NCI-H1930 (cell line): ENCODE measurements at places on chromosomes 11 and 22.

GRCh38 chr22:33883561-33883960 is 36.7 kb downstream of the LARGE1 start:
- no peak for DNase-seq

- DNase-seq = no peak
Measured at GRCh38 chr11:111645657-111646316, 43.5 kb downstream of the SIK2 start.

DNA sequence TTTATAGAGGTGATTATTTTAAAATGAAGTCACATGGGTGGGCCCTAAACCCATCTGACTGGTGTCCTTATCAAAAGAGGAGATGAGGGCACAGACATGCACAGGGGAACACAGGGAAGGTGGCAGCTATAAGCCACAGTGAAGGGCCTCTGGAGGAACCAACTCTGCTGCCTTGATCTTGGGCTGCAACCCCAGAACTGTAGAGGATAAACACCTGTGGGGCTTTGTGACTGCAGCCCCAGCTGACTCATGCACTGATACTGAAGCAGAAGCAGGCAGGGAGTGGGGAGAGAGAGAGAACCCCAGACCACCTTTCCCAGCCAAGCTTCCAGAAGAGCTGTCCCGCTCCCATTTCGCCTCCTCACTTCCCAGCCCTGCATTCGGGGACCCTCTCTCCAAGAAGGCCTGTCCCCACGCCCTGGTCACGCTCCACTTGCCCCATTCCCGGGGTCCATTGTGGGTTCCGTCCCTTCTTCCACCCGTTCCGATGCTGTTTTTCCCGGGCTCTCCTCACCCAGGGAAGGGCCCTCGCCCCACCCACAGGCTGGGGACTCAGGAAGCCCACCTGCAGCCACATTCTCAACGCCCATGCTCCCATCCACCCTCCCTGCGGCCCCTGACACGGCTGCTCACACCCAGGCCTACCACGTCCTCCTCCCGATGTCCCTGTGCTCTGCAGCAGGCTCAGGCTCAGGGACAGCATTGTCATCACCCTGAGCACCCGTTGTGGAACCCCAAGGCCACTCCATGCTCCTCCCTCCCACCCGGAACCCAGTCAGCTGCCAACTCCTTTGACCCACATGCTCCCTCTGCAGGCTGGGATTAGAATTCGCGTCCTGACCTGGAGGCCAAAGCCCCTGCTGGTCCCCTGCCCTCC is 90.8 kb upstream of the SHANK2 start:
- DNase-seq = no peak

DNA sequence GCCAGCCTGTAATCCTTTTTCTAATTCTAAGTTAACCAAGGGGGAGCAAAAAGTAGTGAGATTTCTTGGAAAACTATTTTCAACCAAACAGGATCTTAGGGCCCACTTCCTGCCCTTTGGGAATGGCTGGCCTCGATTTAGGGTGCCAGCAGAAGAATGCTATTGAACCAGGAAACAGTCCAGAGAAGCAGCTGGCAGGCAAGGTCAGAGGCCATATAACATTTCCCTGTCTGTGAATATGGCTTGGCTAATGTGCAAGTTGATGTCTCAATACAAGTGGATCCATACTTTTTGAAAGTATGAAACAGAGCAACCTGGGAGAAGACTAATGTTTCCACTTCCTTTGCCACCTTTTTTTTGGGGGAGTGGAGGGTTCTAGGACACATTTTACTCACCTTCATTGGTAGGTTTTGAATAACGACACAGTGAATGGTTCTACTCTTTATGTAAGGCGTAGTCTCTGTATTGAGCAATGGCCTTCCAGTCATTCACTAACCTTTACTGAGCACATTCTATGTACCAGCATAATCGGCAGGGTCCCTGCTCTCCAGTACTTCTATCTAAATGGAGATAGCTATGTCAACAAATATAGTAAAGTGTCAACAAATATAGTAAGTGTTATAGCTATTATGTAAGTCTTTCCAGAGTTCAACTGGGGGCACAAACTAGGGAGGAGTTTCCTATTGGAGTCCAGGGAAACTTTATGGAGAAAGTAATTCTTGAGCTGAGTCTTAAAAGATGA is 34.2 kb upstream of the RRM1 start:
- no peak for DNase-seq

GRCh38 chr22:39474351-39475111 is 17.7 kb downstream of the MGAT3 start:
- no peak for DNase-seq

- DNase-seq = no peak
Measured at GRCh38 chr11:47991894-47992293, 11.5 kb downstream of the PTPRJ start.

DNA sequence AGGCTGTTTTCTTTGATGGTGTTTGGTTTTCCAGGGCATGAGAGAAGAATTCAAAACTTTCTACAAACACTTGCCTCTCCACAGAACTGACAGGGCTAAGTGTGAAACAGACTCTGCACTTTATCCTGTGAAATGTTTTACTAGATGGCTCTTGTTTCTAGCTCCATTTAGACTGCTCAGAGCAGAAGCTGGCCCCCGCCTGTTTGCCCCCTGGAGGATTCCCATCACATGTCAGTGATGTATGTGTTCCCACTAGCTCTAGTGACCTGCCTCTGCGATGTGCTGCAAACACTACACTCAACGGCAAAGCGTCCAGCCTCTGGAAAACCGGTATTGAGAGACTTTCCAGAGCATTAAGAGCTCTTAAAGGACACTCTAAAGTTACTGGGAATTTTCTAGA is 41.4 kb upstream of the PCF11 start:
- no peak for DNase-seq

GRCh38 chr22:37410174-37411055 is 16.9 kb downstream of the ELFN2 start:
- DNase-seq = no peak

DNA sequence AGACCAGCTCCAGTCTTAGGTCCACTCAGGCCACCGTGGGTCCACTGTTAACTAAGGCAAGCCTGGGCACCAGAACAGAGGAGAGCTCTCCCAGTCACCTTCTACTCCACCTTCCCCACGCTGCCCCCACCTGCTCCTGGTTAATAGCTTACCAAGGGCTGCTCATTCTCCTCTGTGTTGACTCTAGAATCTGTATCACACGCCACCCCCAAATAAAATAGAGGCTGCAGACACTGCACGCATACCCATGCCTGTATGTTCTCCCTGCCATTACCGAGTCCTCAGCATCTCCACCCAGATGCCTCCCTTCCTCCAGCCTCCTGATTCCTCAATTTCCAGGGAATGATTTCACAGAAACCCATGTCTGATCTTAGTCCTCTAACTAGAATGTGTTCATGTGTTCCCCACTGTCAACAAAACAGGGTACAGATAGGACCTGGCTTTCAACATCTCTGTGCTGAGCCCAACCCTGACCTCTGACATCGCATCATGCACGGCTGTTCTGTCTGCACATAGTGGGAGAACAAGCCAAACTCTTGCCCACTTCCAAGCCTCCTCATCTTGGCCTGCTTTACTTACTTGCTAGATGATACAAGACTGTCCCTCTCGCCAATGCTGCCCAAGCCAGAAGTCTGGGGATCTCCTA is 49.8 kb downstream of the SMCO4 start:
- DNase-seq = no peak

DNA sequence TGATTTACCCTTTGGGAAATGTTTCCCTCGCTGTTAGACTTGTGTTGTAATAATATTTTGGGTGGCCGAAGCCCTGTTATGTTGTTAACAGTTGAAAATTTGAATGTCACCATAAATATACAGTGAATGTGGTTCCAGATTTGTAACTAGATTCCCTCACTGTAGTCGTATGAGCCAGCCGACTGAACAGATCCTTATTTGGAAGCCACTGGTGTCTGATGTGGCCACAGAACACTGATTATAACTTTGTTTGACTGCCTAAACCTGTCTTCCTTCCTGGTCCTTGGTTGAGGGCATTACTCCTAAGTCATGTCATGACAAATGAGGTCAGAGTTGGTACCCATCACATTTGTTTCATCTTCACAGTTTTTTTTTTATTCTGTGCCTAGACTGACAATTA is 45.4 kb downstream of the YAP1 start:
- DNase-seq = no peak

DNA sequence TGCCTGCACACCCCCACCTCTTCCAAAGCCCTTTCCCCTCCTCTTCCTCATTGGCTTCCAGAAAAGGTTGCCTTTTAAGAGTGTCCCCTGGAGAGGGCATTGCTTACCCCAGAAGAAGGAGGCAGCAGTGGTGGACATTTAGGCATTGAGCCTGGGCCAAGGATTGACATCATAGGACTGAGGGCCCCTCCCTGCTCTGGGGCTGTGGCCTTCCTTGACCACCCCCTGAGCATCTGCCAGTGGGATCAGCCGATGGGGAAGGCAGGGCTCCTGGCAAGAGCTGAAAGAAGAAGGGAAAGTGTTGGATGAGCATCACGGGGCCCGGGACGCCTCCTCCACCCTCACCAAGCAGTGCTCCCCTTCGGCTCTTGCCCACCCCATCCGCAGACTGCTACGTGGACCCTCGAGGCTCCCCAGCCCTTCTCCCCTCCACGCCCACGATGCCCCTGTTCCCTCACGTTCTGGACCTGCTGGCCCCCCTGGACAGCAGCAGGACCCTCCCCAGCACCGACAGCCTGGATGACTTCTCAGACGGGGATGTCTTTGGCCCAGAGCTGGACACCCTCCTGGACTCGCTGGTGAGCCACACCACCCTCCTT is 37.4 kb downstream of the ZC3H7B start:
- no peak for DNase-seq

DNA sequence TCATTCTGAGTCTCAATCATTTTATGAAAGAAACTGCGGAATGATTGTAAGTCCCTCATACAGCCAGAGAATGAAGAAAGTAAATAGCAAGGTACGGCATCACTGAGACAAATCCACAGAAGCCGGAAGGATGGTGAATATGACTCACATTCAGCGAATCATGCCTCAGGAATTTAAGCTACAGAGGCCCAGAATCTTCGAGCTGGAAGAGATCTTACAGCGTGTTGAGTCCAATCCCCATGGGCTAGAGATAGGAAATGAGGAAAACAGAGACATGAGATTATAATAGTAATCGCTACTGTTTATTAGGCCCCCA is 173.2 kb downstream of the KIF18A start:
- DNase-seq = no peak

DNA sequence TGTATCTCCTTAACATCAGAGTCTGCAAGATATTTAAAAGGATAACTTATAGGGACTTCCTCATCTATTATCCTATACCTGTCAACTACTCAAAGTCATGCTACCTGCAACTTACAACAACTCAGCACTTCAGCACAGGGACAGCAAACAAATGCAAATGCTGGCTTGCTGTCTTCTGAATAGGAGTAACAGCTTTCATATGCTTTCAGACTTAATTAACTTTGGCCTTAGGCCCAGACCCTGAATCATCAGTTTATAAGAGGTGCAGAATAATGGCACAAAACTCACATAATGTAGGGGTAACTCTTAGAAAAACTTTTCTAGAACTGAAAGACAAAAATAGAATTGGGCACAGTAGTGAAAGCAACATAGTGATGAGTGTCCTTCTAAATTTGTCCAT is 953.4 kb downstream of the DLG2 start:
- no peak for DNase-seq

DNA sequence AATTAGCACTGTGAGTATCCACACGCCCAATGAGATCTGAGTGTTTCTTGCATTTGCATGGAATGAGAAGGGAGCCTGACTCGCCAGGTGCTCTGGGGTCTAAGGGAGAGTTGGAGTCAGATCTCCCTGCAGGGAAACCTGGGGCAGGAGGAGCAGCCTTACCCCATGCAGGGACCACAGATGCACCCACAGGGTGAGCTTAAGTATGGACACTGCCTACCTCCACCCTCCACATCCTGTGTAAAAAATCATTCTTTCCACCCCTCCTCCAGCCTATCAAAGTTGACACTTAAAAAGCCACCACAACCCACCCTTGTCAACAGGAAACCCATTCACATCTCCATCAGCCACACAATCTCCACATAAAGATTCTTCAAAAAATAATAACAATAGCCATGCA is 67.0 kb upstream of the IGLL5 start:
- no peak for DNase-seq

DNA sequence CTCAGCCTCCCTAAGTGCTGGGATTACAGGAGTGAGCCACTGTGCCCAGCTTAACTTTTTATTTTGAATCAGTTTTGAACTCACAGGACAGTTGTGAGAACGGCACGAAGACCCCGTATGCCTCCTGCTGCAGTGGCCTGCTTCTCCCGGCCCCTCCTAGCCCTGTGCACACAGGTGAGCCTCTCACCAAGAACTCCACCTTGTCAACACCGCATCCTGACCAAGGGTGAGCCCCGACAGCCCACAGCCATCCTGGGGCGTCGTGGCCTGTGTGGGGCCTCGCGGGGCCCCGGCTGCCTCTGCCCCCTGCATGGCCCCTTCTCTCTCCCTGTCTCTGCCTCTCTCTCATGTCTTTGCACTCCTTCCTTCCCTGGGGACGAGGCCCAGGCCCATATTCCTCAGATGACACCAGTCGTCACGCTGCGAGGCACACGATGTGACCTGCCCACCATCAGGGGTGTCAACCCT is 38.8 kb downstream of the GNB1L start:
- no peak for DNase-seq

- no peak for DNase-seq
Measured at GRCh38 chr11:122853261-122853660, 15.0 kb downstream of the CRTAM start.

GRCh38 chr11:114724916-114725524 is 46.7 kb downstream of the NXPE2 start:
- no peak for DNase-seq
